ENCODE measurements at places on chromosomes 1 and 21.

DNA sequence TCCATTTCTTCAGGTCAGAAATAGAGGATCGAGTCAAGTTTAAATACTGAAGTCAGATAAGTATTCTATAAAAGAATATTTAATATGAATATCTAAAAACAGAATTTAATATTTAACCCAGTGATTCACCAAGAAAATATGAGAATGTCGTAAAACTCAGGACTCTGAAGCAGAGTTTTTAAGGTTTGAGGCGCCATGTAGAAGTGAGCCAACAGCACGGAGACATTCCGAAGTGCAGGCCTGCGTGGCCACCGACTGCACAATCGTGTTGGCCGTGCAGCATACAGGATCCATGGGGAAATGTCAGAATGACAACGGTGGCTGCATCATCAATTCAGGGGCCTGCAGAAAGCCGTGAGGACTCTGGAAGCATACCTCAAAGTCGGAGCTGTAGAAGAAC lies 23.4 kb downstream of the MRAP start:
- peak; percentile 21 for DNase-seq

GRCh38 chr1:54936791-54937190 lies 43.6 kb upstream of the TMEM61 start:
- DNase-seq = no peak

DNA sequence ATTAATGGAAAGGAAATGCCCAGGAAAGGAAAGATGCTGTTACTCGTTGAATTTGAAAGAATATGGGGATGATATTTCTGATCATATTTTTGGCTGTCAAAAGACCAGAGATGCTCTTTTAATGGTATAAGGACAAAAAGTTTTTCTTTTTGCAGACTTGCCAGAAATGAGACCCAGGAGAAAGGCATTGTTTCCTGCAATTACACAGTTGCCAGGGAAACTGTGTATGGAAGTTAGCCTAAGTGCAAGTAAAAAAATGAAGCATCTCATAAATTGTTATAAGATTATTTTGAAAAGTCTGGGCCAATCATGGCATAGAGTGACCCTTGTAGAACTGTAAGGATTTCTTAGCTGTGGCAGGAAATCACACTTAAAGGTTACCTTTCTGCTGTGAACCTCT lies 155.7 kb upstream of the BEND5 start:
- DNase-seq = no peak

GRCh38 chr1:1237874-1238701 lies 6.1 kb downstream of the B3GALT6 start:
- no peak for DNase-seq

- DNase-seq = no peak
Measured at GRCh38 chr1:176575991-176576390, 113.0 kb downstream of the PAPPA2 start.

GRCh38 chr21:35843911-35844667 lies 216.2 kb downstream of the SETD4 start:
- no peak for DNase-seq

GRCh38 chr1:209062081-209062620 lies 521.4 kb upstream of the CAMK1G start:
- DNase-seq = no peak

DNA sequence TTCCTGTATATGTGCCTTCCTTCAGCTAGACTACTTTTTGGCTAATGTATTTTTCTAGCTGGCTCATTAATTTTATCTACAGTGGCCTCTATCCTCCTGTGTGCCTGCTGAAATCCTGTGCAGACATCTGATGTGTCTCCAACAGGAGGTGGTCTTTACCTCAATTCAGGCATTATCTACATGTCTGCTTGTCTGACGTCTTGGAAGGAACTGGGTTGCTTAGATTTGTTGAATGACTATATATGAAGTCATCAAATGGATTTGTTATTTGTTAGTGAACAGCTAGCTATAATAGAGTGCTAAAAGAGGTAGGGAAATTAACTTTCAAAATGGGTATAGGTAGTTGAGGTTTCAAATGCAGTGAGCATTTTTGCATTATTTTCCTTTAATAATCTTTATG lies 6.7 kb downstream of the RPL5 start:
- no peak for DNase-seq

GRCh38 chr1:32896451-32896850 lies 4.7 kb downstream of the TMEM54 start:
- DNase-seq = no peak

GRCh38 chr1:56617141-56617540 lies 28.0 kb upstream of the PRKAA2 start:
- no peak for DNase-seq
